ENCODE measurements at places on chromosomes 11 and 22. TPM values are rescaled to one million over a fixed set of nuclear protein-coding genes. Genes with fewer than 3 reads are reported as not detected.

DNA sequence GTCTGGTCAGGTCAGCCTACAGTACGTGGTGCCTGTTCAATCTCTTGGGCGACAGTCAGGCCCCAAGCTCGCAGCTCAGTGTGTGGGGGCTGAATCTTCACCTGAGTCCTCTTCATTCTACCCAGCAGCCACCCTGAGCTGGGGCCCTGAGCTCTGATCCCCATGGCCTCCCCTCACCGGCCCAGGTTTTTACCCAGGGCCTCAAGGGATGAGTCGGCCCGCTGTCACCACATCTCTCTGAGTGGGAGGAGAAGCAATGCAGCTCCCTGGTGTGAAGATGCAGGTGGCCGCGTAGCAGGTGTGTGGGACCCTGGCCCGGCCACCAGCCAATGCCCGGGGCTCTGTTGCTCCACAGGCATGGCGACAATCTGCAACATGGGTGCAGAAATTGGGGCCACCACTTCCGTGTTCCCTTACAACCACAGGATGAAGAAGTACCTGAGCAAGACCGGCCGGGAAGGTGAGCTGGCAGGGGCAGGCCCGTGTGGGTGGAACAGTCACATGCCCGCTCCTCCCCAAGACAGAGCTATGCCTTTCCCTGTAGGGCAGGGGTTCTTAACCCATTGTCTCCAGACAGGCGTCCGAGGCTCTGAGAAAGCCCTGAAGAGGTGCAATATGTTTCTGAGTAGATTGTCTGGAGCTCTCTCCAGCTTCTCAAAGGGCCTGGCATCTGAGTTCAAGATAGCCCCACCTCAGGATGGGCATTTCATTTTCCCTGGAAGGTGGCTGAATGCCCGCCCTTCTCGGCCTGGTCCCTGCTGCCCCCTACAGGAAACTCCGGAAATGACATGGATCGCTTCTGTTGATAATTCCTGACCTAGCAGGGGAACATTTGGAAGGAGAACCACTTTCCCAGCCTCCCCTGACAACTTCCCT lies 26.9 kb downstream of the POLR3H start:
- DNase-seq: peak; percentile 62

GRCh38 chr22:23801886-23802377 lies 15.2 kb downstream of the SMARCB1 start:
- DNase-seq: no peak

GRCh38 chr22:45240104-45240809 lies 437 bp downstream of the KIAA0930 start:
- DNase-seq: no peak

The NOX4 gene
- total RNA-seq: 3.9 TPM

All from SJSA1 (cell line).